ENCODE measurements at places on chromosomes 7 and 10.

GRCh38 chr10:29948881-29949355, 110.5 kb downstream of the JCAD start:
- no peaks in the 10 kb centered on the region for H3K36me3 ChIP-seq
- H3K27me3 ChIP-seq, result no peaks in the 10 kb centered on the region
- no peak overlapping the region for H3K27ac ChIP-seq
- no peak overlapping the region for H3K4me3 ChIP-seq

GRCh38 chr10:62749093-62749683, 55.3 kb upstream of the ADO start:
- H3K36me3 ChIP-seq, result no peaks in the 10 kb centered on the region
- no peaks in the 10 kb centered on the region for H3K27me3 ChIP-seq
- H3K4me1 ChIP-seq, result no peaks in the 10 kb centered on the region
- H3K27ac ChIP-seq, result no peak overlapping the region

GRCh38 chr10:50501924-50502452, 121.8 kb downstream of the SGMS1 start:
- no peak for DNase-seq
- H3K27ac ChIP-seq, result no peak overlapping the region
- H3K4me3 ChIP-seq, result no peak overlapping the region
- H3K4me1 ChIP-seq, result no peaks in the 10 kb centered on the region
- no peaks in the 10 kb centered on the region for H3K27me3 ChIP-seq

GRCh38 chr7:36100634-36101033, 52.4 kb upstream of the EEPD1 start:
- no peak overlapping the region for H3K4me3 ChIP-seq
- no peaks in the 10 kb centered on the region for H3K27me3 ChIP-seq
- H3K27ac ChIP-seq, result no peak overlapping the region
- H3K4me1 ChIP-seq, result no peaks in the 10 kb centered on the region
- no peaks in the 10 kb centered on the region for H3K36me3 ChIP-seq

- no peak for DNase-seq
- H3K36me3 ChIP-seq, result no peaks in the 10 kb centered on the region
- H3K4me3 ChIP-seq, result no peak overlapping the region
- H3K27me3 ChIP-seq, result no peaks in the 10 kb centered on the region
- no peak overlapping the region for H3K27ac ChIP-seq
- no peaks in the 10 kb centered on the region for H3K4me1 ChIP-seq
Observed at GRCh38 chr10:8444630-8445029, 390.1 kb downstream of the GATA3 start.

DNA sequence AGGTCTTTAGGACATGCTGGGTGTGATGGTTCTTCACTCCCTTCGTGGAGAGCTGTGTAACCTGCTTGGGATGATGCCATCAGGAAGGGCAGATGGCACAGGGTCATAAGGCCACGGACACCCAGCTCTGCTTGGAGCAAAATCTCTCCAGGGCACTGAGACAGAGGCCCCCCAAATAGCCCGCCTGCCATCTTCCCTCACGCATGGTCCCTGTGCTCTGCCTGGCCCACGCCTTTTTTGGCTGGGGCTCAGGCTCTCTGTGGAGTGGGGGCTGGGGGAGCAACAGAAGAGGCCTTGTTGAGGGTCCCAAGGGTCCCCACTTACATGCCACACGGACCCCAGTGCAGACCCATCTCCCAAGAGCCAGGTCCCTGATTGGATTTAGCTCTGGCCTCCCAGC, 93.3 kb upstream of the RET start:
- no peaks in the 10 kb centered on the region for H3K36me3 ChIP-seq
- H3K27me3 ChIP-seq, result no peaks in the 10 kb centered on the region
- no peak overlapping the region for H3K27ac ChIP-seq
- no peak for DNase-seq
- no peaks in the 10 kb centered on the region for H3K4me1 ChIP-seq
- no peak overlapping the region for H3K4me3 ChIP-seq
